Thoracic aorta (tissue), 2 donors: ENCODE measurements at places on chromosomes 12 and 14. TPM values are rescaled to one million over a fixed set of nuclear protein-coding genes. Genes with fewer than 3 reads are reported as not detected.

OR4E1 gene
- total RNA-seq: not detected

DNA sequence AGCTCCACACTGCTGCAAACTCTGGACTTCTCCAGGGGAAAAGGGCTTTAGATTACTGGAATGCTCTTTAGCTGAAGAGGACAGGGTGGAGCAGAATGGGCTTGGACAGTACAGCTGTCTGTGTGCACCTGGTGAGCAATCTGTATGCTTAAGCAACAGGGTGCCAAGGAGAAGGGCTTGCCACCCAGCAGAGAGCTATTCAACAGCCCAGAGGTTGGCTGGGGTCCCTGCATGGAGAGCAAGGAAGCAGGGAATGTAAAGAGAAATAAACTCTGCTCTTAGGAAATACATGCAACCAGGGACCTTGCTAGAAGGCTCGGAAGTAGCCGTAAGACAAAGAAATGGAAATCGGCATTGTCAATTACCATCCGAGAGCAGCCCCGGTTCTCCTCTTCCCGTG, 53.0 kb upstream of the CORO1C start:
- DNase-seq: no peak

DNA sequence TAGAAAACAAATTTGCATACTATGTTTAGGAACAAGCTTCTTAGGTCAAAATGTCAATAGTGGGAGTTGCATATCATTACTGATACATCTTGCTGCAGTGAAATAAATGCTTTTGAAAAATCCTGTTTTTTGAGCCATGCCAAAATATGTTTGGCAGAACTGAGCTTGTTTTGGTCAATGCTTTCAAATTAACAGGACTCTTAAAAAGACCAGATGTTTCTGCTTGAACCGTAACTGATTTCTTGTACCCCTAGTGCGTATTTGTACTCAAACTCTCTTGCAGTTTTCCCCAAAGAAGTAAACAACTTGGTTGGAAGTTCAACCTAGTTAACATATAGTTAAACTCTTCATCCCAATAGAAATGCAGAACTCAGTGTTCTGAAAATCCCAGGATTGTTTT, 3.4 kb downstream of the TRHDE start:
- no peak for DNase-seq

DNA sequence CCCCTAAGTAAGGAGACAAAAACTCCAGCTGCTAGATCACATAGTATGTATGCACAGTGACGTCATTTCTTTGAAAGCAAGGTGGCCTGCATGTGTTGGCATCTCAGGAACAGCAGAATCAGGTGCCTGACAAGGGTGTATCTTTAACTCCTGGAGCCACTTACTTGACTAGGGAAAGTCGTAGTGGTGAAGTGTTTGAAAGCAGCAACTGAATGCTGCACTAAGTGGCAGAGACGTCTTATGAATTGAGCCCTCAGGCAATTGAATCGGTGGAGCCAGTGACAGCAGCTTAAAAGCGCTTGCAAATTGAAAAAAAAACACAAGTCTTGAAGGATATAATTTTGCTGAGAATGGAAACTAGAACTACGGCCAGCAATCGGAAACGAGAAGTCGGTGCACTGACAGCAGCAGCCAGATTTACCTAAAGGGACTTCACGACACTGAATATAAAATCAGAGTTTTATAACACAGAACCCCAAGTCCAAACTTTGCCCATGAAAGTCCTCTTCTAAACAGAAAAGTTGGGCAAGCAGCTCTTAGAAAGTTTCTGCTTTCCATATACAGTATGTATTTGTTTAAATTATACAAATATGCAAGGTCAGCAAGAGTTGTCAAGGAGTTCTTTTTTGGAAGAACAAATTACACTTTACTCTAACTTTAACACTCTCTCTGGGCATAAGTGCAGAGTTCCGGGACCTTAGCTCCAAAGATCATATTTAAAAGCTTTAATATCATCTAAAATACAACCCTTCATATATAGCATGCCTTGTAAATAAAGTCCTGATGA, 1.1 kb downstream of the IGF1 start:
- no peak for DNase-seq

CYP46A1 gene
- total RNA-seq: 1.3 TPM

DNA sequence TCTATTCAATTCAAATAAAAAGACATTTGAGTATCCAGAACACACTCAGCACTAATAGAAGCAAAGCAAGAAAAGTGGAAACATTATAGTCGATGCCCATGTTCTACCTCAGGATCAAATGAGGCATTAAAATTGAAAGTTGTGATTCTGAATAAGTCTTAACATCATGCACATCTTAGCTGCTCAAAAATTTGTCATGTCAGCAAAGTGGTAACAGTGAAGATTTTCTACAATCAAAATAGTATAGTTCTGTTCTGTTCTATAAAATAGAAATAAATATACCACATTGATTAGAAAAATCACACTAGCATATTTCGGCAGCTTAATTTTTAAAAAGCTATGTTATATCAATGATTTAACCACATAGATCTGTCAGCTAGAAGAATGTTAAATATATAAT, 74.7 kb downstream of the ERGIC2 start:
- DNase-seq: no peak

DNA sequence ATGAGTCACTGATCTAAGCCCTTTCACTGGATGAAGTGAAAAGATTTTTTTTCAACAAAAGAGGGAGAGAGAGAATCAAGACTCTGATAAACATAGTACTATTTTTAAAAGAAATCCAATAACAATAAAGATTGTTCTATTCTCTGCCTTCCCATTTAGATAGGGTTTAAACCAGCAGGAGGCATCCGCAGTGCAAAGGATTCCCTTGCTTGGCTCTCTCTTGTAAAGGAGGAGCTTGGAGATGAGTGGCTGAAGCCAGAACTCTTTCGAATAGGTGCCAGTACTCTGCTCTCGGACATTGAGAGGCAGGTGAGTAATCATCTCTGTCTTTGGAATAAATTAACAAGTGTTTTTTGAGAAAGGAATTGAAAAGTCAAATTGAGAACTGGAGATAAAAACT, 124.9 kb downstream of the DERA start:
- DNase-seq: no peak

- DNase-seq: no peak
Observed at GRCh38 chr14:24915958-24916595, 133.9 kb downstream of the STXBP6 start.

GRCh38 chr12:26633591-26634210, 199.3 kb downstream of the ITPR2 start:
- no peak for DNase-seq

DNA sequence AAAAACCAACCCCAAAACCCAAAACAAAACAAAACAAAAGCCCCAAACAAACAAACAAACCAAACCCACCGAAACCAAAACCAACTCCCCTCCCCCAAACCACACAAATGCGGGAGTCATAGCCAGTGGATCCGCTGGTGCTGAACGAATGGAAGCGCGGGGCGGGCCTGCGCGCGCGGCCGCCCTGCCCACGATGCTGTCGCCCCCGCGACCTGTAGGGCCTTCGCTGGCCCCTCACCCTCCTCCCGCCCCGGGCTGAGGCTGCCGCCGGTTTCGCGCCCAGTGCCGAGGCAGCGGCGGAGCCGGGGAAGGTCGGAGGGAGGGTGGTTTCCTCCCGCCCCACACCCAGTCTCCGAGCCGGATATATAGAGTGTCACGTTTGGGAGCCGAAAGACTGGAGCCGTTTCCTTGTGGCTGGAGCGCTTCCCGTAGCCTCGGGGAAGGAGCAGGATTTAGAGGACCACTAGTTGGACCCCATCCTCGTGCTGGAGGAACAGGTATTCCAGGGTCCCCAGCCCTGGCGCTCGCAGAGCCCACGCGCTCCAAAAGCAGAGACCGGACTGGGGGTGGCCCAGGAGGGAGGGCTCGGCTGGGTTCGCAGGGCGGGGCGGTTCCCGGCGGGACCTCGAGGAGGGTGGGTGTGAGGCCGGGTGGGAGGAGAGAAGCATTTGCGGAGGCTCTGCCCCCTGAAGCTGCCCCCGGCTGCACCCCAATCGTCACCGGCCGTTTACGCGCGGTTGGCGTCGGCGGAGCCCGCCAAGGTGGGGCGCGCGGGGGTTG, at the start of gene FAR2:
Gene FAR2 (plus strand): TSS at position 368 of the 780 bp plus-strand sequence. CDS start 121,172 bp downstream, outside the sequence.
- DNase-seq: no peak

GRCh38 chr12:125210104-125210755, 145.0 kb downstream of the AACS start:
- no peak for DNase-seq

DNA sequence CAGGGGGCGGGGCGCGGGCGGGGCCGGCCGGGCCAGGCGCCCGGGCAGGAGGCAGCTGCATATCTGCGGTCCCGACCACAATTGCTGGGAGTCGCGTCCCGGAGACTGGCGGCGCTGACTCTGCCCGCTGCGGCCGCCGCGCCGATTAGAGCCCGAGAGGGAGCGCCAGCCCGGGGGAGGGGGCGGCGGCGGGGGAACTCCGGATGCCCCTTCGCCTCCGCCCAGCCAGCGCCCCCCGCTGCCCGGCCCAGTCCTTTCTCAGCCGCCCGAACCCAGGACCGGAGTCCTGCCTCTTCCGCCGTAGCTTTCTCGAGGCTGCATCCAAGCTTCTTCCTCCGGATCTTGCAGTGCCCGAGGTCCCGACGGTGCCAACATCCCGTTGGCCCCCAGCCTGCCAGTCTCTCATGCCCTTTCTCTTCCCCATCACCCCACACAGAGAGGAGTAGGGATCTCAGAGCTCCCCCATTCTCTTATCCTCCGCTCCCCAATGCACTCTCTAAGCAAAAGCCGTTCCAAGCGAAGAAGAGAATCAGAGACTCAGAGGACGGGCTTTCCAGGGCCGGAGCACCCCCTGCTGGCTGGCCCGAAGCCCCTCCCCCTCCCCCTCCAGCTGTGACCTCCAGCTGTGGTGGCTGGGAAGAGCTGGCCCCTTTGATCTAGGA, 8.8 kb upstream of the SP7 start:
- DNase-seq: no peak

SOX5 gene
- total RNA-seq: 37.0 TPM

NAA30 gene
- 9.7 TPM for total RNA-seq

DNA sequence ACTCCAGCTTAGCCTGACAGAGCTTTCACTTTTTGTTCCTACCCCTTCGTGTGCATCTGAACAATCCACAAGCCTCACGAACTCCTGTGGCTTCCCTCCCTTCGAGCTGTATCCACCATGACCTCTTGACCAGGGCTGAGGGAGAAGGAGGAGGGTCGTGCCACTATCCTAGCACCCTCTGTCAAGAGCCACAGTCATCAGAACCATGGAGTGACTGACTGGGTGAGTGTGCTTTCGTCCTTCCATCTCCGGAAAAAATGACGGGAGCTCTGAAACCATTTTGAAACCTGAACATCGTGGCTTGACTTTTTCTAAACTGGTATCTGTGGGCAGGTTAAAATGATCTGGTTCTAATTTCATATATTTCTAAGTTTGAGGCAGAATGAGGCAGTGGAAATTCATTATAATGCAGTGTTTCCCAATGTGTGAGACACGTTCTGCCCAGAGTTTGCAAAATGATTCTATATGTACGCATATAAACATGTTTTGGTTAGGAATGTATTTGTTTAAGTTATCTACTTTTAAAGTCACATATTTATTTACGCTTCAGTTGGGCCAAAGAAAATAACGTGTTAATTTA, 27.0 kb downstream of the IL26 start:
- no peak for DNase-seq

GRCh38 chr12:97267594-97268202, 194.9 kb upstream of the RMST start:
- DNase-seq: no peak
